Fibroblast of lung (primary cell): ENCODE measurements at places on chromosomes 4 and X.

GRCh38 chrX:17355976-17356375, 19.0 kb upstream of the NHS start:
- H3K4me1 ChIP-seq, result no peaks in the 10 kb centered on the region
- no peak overlapping the region for H3K4me3 ChIP-seq
- no peak for DNase-seq
- H3K36me3 ChIP-seq, result no peaks in the 10 kb centered on the region
- no peak overlapping the region for H3K27ac ChIP-seq
- H3K27me3 ChIP-seq, result no peaks in the 10 kb centered on the region

- no peaks in the 10 kb centered on the region for H3K36me3 ChIP-seq
- no peak overlapping the region for H3K4me3 ChIP-seq
- peaks cover 4% of the 10 kb centered on the region for H3K4me1 ChIP-seq
These were observed 66.7 kb upstream of the NDUFC1 start for GRCh38 chr4:139368998-139369397.

- peak overlapping the region; percentile 62 for H3K4me3 ChIP-seq
- no peak overlapping the region for H3K27ac ChIP-seq
- peaks cover 5% of the 10 kb centered on the region for H3K4me1 ChIP-seq
- peaks cover under 1% of the 10 kb centered on the region for H3K27me3 ChIP-seq
- H3K36me3 ChIP-seq, result no peaks in the 10 kb centered on the region
These were observed 112.2 kb downstream of the DHX15 start for GRCh38 chr4:24472161-24472510.

DNA sequence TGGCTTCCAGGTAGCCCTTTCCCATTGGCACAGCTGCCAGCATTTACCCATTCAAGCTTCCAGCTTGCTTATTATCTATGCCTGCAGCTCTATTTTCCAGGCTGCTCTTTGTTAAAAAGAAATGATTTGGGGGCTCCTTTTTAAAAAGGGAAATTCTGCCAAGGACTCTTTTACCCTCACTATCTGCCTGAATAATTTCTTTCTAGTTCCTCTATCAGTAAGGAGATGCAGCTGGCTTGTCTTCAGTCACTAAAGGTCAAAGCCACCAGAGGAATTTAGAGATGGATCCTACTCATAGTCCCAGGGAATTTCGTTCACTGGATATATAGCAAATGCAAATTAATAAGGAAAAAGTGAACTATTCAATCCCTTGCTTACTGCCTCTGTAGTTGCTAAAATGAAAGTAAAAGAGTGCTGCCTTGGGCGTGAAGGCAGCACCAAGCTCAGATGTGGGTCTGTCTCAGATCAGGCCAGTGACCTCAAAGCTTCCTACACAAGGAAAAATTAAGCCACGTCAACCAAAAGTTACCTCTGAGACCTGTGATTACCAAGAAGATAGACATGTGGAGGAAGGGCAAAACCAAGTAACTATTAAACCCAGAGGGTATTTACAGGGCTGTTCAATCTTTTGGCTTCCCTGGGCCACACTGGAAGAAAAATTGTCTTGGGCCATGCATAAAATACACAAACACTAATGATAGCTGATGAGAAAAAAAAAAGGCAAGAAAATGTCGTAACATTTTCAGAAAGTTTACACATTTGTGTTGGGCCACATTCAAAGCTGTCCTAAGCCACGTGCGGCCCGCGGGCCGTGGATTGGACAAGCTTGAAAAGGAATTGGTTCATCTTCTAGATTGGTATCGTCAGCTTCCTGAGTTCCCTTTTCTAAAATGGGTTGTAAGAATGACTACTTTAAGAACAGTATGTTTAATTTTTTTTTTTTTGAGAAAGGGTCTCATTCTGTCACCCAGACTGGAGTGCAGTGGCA, 5.3 kb downstream of the ARSF start:
- DNase-seq, result no peak
- no peaks in the 10 kb centered on the region for H3K36me3 ChIP-seq

GRCh38 chr4:141562649-141563048, 73.7 kb upstream of the IL15 start:
- H3K4me1 ChIP-seq, result no peaks in the 10 kb centered on the region
- no peaks in the 10 kb centered on the region for H3K36me3 ChIP-seq
- H3K27ac ChIP-seq, result no peak overlapping the region
- no peak overlapping the region for H3K4me3 ChIP-seq

GRCh38 chr4:76601791-76602190, 166.8 kb downstream of the SHROOM3 start:
- H3K4me3 ChIP-seq, result no peak overlapping the region
- no peaks in the 10 kb centered on the region for H3K27me3 ChIP-seq
- peak; percentile 75 for DNase-seq
- H3K36me3 ChIP-seq, result no peaks in the 10 kb centered on the region
- no peak overlapping the region for H3K27ac ChIP-seq

GRCh38 chr4:59960143-59960542, 1240.0 kb upstream of the ADGRL3 start:
- no peaks in the 10 kb centered on the region for H3K4me1 ChIP-seq
- H3K27me3 ChIP-seq, result no peaks in the 10 kb centered on the region
- DNase-seq, result no peak
- no peak overlapping the region for H3K4me3 ChIP-seq
